ENCODE measurements at places on chromosomes 11 and 22. TPM values are rescaled to one million over a fixed set of nuclear protein-coding genes. Genes with fewer than 3 reads are reported as not detected.
A peak's percentile ranks its signal among the peaks of the same experiment; 100 is the strongest.

CD6 gene
- 233 TPM for total RNA-seq

DNA sequence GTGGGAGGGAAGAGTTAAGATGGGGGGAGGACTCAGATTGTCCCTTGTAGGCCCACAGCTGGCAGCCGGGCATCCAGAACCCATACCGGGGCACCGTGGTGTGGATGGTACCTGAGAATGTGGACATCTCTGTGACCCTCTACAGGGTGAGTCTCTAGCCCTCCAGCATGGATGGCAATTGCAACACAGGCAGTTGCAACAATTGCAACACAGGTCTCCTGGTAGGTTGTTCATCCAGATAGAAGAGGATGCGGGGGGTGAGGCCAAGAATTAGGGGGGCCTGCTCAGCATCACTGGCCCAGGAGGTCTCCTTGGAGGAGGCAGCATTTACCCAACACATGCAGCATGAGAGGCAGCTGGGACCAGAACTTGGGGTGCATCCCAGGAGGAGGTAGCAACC lies 3.4 kb downstream of the EHBP1L1 start:
- no peak for DNase-seq
- no peak overlapping the region for H3K4me3 ChIP-seq
- H3K27ac ChIP-seq, result no peak overlapping the region
- peaks cover 21% of the 10 kb centered on the region for H3K36me3 ChIP-seq
- H3K27me3 ChIP-seq, result no peaks in the 10 kb centered on the region

GRCh38 chr11:46559815-46560214 lies 34.0 kb downstream of the AMBRA1 start:
- H3K4me3 ChIP-seq, result peak overlapping the region; percentile 72
- no peaks in the 10 kb centered on the region for H3K36me3 ChIP-seq
- DNase-seq, result no peak
- peaks cover 41% of the 10 kb centered on the region for H3K4me1 ChIP-seq
- H3K27ac ChIP-seq, result peak overlapping the region; percentile 77

- H3K27me3 ChIP-seq, result no peaks in the 10 kb centered on the region
- peak; percentile 81 for DNase-seq
- peaks cover 11% of the 10 kb centered on the region for H3K4me1 ChIP-seq
- no peak overlapping the region for H3K27ac ChIP-seq
- no peaks in the 10 kb centered on the region for H3K36me3 ChIP-seq
Measured at GRCh38 chr11:111446404-111447111, 65.6 kb downstream of the BTG4 start.

Data from CD8-positive, alpha-beta memory T cell (primary cell).